Anterior cingulate cortex (tissue), 58 donors: ENCODE measurements at places on chromosomes 7 and 10.

GRCh38 chr7:82164813-82165212 is 278.8 kb downstream of the CACNA2D1 start:
- peak; percentile 31 for DNase-seq

DNA sequence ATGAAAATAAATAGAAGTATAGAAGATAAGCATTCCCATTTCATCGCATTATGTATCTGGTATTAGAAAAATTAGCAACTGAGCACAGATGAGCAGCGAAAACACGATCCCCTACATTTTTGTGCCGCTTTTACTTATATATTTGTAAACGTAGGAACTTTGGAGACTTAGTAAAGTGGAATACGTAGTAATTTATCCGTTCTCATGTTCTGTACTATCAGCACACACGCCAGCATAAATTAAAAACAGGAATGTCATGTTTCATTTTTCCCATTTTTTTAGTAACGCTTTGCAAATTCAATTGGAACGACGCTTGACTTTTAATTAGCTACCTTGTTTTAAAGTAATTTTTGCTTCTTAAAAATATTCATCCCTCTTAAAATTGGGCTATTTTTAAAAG is 2.4 kb downstream of the ZNRF2 start:
- no peak for DNase-seq

DNA sequence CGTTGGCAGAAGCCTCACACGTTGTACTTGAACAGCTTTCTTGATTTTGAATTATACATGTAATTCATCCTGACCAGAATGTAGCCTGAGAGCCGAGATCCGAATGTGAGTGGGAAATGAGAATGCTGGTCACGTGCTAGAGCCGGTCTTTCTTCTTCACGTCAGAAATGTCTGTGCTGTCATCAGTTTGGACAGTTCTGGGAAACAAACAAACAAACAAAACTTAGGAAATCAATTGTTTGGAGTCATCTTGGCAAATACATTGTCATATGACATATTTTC is 729.8 kb downstream of the LRMDA start:
- DNase-seq, result no peak

- DNase-seq, result no peak
Observed at GRCh38 chr10:120989996-120990598, 138.9 kb downstream of the WDR11 start.

DNA sequence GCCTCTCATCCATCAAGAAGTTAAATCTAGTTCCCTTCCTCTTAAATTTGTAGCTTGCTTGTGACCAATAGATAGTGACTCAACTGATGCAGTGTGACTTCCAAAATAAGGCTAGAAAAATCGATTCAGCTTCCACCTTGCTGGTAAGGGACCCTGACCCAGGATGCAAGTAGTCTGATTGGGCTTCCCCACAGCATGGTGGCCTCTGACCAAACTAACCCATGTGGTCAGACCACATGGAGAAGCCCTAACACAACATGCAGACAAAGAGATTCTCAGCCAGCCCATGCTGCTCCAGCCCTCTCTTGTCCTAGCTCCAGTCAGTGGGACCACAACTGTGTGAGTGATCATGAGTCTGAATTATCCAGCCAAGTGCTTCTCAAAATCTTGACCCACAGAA is 710.8 kb downstream of the MAGI2 start:
- no peak for DNase-seq

DNA sequence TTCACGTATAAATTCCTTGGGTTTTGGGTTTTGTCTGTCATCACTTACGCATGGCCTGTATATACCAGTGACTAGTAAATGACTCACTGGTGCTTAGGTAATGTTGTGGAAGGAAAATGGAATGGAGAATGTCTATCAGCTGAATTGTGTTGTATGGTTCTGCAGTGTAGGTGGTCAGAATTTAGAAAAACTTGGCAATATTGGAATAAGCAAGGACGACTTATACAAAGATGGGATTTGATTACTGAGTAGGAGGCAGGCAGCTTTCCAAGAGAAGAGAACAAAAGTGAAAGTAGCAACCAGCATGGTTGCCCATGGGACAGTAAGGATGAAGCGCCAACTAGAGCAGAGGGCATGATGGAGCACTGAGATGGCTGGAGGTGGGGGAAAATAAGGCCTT is 168.6 kb upstream of the CSTF2T start:
- DNase-seq, result no peak

DNA sequence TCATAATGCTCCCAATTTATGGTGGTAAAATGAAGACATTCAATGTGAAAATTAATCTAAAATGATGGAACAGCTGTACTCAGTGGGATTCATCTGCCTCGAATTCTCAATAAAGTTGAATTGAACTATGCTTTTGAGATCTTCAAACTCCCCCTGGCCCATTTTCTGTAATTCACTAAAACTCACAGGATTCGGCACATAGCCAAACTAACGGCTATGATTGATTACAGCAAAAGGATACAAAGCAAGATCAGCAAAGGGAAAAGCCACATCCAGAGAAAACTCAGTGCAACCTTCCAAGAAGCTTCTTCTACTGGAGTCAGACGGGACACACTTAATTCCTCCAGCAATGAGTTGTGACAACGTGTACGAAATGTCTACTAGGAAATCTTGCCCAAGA is 307.5 kb downstream of the CNTNAP2 start:
- DNase-seq, result no peak

- DNase-seq, result peak; percentile 4
Observed at GRCh38 chr7:83936056-83936708, 258.4 kb downstream of the SEMA3A start.

GRCh38 chr7:18475488-18475887 is 20.1 kb upstream of the HDAC9 start:
- no peak for DNase-seq

GRCh38 chr7:100372694-100373093 is 593 bp upstream of the PILRA start:
- DNase-seq, result no peak

DNA sequence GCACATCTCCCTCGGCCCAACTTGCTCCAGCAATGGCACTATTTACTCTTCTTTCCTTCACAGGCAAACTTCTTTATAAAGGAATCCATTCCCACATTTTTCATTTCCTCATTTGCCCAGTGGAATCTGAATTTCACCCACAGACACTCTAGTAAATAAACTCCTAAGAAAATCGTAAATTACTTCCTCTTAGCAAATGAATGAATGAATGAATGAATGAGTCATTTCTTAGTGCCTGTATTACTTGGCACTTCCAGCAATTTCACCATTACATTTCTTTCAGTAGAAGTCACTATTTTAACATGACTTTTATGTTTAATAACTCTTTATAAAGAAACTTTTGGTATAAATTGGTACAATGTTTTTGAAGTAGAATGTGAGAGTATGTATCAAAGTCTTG is 55.7 kb downstream of the DDC start:
- no peak for DNase-seq

GRCh38 chr7:30861612-30862011 is 50.0 kb upstream of the AQP1 start:
- no peak for DNase-seq

DNA sequence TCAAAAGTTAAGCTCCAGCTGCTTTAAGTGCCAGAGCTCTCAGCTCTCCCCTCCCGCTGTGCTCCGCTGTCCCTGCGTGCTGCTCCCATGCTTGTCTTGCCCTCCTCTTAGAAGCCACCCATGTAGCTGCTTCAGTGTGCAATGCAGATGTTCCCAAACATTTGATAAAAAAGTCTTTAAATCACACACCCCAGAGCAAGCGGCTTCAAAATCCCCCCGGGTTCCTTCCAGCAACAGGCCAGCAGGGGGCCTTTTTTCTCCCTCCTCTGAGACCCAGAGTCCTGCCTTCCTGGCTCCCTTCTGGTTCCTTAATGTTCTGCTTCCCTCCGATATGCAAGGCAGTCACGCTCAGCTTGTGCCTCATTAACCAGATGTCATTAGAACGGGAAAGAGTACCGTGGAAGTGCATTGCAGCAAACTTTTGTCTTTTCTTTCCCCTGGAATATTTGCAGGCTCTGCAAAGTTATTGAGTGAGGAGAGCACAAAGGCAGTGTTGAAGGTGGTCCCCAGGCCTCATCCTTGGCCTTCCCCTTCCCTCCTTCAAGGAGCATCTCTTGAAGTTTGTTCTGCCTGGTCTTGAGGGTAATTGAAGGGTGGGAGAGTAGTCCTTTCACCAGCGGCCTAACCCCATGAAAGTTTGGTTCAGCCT is 25.5 kb downstream of the LDB3 start:
- DNase-seq, result peak; percentile 15

DNA sequence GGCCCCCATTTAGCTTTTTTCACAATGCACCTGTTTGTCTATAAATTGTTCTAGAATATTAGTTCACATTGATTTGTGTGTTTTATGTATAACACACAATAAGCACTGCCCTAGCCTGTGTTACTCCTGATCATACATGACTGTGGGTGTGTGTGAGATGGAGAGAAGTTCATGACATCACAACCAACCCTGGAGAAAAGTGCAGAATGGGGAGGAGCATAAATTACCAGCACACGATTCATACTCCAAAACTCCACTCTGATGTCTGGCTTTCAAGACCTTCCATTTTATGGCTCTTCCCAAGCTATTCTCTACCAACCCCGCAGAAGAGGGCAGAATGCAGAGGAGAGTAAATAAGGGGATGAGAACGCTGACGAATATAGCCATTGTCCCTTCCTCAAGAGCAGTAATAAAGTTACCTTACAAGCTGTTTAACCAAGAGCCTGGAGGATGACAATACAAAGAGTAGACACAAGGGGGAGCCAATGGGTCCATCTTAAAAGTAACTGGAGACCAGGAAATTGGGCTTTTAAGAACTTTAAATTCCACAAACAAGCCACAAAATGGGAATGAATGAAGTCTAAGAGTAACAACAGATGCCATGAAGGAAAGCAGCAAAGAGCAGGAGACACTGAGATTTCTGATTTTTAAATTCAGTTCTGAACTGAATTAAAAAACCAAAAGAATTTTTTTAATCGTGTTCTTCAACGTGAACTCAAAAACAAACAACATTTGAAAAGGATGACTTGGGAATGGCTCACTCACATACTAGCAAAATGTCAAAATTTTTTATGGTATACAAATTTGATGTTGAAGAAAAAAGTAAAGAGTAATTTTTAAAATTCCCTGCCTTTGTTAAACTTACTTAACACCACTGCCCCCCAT is 159.6 kb downstream of the PARD3 start:
- no peak for DNase-seq

GRCh38 chr7:2892549-2892948 is 48.4 kb upstream of the GNA12 start:
- DNase-seq, result no peak

DNA sequence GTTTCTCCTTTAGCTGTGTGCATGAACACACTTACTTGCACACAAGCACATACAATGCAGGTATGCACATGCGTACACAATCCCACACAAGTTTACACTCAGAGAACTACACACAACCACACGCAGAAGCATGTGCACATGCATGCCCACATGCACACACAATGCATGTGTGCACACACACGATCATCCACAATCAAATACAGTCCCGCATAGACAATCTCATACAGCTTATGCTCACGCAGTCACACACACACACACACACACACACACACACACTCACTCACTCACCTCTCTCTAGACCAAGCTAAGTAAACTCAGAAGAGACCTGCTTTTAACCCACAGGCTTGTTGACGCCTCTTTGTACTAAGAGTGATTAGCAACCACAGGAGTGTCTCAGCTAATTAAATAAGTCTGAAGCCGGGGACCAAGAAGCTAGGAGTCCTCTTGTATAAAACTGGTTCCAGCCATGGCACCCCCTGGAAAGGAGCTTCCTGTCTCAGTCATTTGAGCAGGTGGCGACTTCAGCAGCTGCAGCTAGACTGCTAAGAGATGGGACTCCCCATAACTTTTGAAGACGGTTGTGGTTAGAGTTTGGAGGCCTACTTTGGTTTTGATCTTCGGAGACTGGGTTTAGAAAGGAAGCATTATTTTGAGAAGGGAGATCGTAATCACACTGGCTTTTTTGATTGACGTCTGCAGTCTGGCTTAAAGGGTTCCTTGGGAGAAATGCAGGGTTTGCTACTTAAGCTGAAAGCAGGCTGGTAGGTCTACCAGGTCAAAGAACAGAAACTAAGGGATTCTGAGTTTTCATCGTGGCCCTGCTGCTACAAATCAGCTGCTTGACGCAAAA is 82.3 kb upstream of the ADRB1 start:
- DNase-seq, result no peak

DNA sequence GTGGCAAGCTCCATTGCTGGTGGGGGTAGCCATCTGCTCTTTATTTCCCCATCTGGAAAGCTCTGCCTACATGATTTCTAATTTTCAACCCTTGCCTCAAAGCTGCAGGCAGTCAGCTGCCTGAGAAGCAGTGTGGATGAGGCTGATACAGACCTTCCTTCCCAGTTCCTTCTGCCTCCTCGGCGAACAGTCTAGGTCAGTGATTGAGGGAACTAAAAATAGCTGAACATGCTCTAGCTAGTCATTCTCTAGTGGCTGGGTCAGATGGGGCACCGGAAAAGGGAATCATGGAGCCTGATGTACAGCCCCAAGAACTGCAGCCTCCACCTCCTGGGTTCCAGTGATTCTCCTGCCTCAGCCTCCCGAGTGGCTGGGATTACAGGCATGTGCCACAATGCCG is 48.7 kb downstream of the NAMPT start:
- DNase-seq, result no peak

- DNase-seq, result no peak
Observed at GRCh38 chr10:104894681-104895080, 253.6 kb downstream of the SORCS3 start.

GRCh38 chr10:18868919-18869318 is 179.7 kb upstream of the MALRD1 start:
- DNase-seq, result no peak

- no peak for DNase-seq
Observed at GRCh38 chr10:77104459-77104980, 533.1 kb downstream of the KCNMA1 start.

DNA sequence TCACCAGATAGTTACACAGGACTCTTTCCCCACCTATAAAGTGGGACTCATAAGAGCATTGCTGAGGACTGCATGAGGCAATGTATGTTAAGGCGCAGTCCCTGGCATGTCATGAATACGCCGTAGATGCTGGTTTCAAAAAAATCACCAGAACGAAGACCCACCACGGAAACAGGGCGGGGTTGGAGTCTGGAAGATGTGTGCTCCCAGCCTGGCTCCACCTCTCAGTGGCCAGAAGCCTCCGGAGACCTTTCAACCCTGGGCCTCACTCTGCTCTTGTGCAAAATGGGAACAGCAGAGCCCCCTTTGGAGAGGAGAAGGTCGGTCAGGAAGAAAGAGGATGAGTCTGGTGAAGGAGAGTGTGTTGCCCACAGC is 12.4 kb upstream of the ZMIZ1 start:
- no peak for DNase-seq

- no peak for DNase-seq
Observed at GRCh38 chr7:133845005-133845404, 282.1 kb upstream of the LRGUK start.

DNA sequence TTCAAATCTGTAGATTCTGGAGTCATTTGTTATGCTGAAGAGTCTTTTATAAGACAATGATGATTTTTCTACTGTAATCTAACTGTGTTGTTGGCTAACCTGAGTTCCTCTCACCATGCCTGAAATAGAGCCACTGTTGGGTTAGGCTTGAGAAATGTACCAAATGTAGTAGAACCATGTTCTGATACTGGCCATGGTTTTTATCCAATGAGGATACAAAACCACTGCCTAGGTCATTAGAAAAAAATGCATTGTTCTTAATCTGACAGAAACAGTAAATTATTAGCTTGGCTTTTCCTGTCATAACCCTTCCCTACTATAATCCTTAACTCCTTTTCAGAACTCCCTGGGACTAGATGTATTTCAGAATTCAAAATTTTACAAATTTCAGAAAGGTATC is 86.6 kb downstream of the RAPGEF5 start:
- DNase-seq, result no peak
